ENCODE measurements at places on chromosomes 7 and 10.

DNA sequence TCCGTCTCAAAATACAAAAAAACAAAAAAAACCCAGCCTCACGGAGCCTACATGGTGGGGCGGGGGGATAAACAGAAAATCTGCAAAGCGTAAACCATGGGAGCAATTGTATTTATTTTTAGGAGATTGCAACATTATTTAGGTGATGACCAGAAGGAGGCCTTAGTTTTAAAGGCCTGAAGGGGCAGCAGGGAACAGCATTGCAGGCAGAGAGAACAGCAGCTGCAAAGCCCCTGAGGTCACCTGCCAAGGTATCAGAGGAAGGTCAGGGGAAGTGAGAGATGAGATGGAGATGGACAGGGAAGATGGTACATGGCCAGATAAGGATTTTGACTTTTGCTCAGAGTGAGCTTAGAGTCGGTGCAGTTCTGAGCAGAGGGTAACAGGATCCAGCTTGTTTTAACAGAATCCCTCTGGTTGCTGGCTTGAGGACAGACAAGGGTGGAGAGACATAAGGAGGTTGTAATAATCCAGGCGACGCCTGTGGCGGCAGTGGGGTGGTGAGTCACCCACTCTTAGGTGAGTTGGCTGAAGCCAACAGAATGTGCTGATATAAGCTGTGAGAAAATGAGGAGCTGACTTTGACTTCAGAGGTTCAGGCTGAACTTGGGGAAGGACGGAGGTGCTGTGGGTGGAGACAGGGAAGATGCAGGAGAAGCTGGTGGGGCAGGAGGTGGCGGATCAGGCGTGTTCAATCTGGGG is 82.3 kb upstream of the GTF2I start:
- DNase-seq, result no peak

GRCh38 chr10:73167458-73167782 is 388 bp downstream of the ECD start:
- no peak for DNase-seq

GRCh38 chr10:5373307-5373706 is 8.5 kb downstream of the UCN3 start:
- no peak for DNase-seq

- no peak for DNase-seq
Measured at GRCh38 chr10:23512355-23513058, 73.6 kb downstream of the OTUD1 start.

DNA sequence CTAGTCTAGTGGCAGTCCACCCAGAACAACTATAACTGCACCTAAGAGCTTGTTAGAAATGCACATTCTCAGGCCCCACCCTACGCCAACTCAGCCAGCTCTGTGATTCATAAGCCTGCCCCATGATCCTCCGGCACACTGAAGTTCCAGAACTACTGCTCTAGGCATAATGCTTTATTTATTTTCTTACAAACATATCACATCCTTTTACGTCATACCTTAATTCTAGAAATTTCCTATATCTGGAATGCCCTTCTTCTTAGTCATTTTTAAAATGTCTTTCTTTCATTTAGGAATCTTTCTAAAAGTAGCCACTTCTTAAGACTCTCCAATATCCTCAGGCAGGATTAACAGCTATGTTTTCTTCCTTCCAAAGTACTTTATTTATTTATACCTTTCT is 480.1 kb downstream of the INHBA start:
- DNase-seq, result no peak

DNA sequence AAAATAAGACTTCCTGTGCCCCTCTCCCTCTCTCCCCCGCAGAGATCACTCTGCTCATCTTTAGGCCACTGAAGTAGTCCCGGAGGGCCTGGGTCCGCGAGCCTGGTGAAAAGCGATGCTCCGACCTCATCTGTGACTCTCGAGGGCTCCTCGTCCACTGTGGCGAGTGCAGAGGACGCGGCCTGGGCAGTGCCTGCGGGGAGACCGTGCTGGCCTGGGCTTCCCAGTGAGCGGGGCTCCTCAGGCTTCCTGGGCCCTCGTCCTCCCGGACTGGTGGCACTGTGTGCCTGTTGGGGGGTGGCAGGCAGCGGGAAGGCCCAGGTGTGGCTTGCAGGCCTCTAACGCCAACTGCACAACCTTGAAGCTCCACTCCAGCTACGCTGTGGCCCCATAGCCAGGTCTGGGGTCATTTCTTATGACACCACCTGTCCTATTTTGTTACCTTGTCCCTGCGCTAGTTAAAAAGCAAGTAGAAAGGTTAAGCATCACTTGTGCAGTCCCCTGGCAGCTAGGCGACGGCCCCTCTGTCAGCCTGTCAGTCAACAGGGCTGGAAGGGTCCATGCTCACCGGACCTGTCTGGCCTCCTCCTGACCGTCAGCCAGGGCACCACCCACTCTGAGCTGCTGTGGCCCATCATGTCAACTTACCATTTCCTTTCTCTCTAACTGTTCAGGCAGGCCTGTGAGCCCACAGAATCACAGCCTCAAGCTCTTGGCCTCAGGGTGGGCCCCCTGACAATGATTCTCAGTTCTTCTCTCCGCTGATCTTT is 20.5 kb downstream of the MNX1 start:
- no peak for DNase-seq

- no peak for DNase-seq
Measured at GRCh38 chr7:113144817-113145216, 26.5 kb upstream of the SMIM30 start.

- DNase-seq, result no peak
Measured at GRCh38 chr7:123455965-123456470, 78.4 kb downstream of the IQUB start.

- DNase-seq, result no peak
Measured at GRCh38 chr7:71527213-71527612, 395.3 kb downstream of the GALNT17 start.

- no peak for DNase-seq
Measured at GRCh38 chr7:35389636-35390035, 135.7 kb upstream of the TBX20 start.

GRCh38 chr7:55254596-55255495 is 110.3 kb upstream of the LANCL2 start:
- DNase-seq, result peak; percentile 43

DNA sequence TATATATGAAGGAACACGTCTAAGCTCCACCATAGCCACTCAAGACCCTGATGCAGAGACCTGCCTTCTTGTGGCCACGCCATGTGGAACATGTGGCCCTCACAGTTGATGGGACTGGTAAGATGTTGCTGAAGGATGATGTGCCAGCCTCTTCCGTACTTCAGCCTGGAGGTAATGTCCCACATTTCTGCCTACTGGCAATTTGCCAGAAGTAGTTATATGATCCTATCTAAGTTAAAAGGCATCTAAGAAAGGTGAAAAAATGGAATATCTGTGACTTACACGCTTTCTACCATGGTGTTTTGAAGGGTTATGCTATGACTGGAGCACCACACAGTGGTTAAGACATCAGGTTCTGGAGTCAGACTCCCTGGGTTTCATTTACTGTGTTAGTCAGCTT is 948.7 kb upstream of the GHITM start:
- no peak for DNase-seq

DNA sequence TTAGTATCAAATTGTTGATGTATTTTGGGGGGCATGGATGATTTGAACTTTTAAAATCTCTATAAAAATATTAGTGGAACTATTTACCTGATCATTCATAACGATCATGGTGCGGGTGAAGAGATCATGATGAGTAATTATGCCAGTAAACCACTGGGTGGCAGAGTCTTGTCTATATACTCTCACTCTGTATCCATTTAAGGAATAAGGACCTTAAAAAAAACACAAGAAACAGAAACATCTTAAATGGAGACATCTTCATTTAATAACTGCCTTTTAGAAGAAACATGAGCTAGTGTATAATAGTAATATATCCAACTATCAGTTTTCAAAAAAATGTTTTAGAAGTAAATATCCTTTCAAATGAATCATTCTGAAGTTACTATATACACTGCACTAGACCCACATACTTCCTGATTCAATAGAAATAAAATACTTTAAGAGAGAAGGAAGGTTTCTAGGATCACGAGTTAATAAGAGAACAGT is 84.0 kb downstream of the NRBF2 start:
- DNase-seq, result peak; percentile 41
